ENCODE measurements at places on chromosomes 5 and 9.

DNA sequence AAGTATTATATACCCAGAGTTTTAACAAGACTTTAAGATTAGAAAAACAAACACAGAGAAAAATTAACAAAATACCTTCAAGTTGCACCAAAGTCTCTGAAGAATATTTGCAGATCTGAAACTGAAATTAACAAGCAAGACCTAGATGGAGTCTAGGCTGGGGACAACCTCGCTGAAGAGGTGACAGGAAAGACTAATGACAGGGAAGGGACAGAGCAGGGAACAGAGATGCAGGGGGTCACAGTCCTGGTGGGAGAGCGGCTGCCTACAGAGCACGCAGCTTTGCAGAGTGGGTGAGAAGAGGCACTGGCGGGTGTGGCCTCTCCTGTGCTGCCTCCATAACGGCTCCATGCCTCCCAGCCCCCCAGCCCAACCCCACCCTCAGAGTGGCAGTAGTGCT is 13.5 kb downstream of the RETREG1 start:
- no peak for DNase-seq

- no peak for DNase-seq
Observed at GRCh38 chr5:60503771-60504170, 196.2 kb downstream of the DEPDC1B start.

- DNase-seq: no peak
Observed at GRCh38 chr9:81132318-81132717, 557.0 kb downstream of the TLE1 start.

- DNase-seq: no peak
Observed at GRCh38 chr5:130884023-130884422, 281.0 kb downstream of the HINT1 start.

DNA sequence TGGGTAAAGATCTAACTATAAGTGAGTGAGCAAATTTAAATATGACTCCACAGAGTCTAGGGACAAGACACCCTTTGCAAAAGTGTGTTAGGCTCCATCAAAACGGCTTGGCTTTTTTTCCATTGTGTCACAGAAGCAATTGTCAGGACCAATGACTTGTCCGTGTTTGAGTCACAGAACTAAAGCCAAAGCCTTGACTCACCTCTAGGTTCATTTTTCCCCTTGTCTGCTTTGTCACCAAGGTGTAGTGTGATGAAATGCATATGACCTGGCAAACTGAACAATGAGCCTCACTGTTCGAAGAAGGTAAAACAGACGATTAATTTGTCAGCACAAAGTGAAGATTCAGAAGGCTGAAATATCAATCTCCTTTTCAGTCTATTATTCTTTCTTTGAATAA is 331.0 kb downstream of the GLIS3 start:
- DNase-seq: no peak

- DNase-seq: no peak
Observed at GRCh38 chr9:5851445-5851844, 18.5 kb upstream of the ERMP1 start.

DNA sequence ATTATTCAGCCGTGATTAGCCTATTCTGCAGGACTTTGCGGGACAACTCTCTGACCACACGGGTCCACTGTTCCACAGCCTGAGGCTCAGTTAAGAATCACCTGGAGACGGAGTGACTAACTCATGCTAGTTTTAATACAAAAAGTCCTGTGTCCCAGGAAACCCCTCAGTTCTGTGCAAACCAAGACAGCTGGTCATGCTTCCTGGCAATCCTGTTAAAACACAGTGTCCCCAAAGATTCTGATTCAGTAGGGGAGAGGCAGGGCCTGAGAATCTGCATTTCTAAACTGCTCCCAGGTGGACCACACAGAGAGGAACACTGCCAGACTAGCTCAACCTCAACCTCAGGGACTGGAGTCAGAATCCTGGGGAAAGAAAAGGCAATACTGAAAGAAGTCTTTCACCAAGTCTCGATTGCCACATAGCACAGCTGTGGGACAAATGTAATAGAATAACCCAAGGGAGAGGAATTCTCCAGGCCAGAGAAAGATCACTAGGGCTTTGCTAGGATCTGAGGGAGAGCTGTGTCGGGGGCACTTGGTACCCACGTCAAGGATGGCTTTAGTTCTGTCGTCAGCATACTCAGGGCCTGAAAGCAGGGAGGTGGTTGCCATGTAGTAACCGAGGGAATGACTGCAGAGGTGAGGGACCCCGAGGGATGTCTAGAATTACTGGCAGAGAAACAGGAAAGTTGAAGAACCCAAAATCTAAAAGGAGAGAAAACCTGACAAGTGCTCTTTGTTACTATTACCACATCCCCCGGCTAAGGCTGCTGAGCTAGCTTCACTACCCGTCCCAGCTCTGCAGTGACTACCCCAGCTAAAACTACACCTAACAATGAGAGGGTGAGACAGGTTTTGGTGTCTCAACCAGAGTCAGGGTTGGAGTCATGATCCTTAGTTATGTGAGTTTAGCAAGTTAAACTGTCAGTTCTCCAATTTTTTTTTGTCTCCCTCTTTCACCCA is 8.6 kb downstream of the SUSD1 start:
- DNase-seq: no peak

DNA sequence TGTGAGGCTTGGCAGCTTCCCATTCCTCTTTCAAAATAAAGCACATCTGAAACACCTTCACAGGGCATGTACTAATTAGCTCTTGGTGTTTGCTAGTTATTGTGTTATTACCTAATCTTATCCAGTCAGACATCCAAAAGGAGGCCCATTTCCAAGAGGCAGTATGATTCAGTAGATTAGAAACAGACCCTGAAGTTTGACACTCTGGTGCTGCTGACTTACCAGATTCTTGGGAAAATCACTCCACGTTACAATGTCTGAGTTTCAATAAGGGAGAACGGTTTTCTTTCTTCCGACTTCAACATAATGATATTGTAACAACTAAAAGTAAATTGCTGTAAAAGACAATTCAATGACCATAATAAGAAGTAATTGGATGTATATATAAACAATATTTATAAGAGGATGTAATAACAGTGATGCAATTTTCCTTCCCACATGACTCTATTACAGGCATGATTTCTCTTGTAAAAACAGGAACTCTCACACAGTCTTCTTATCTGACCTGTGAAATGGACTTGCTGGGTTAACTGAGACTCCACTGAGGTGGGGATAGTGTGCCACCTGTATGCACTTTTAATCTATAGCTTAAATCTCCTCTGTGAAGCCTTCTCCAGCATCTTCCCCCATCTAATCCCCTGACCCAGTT is 181.3 kb upstream of the ELL2 start:
- no peak for DNase-seq

DNA sequence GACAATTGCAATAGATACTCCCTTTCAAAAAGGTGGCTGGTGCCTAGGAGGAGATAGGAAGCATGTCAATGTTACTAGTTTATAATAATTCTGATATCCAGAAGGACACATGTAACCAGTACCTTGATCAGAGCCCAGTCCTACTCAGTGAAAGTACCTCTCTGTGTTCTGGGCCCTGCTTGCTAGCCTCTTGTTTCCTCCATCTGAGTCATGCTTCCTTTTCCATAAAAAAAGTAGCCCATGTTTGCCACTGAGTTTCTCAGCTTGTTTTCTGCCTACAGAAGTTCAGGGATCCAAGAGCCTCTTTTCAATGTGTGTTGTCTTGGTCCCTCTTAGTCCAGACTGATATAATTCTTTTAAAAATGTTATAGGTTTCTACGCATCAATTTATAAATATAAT is 149.0 kb downstream of the SSBP2 start:
- DNase-seq: peak; percentile 14

DNA sequence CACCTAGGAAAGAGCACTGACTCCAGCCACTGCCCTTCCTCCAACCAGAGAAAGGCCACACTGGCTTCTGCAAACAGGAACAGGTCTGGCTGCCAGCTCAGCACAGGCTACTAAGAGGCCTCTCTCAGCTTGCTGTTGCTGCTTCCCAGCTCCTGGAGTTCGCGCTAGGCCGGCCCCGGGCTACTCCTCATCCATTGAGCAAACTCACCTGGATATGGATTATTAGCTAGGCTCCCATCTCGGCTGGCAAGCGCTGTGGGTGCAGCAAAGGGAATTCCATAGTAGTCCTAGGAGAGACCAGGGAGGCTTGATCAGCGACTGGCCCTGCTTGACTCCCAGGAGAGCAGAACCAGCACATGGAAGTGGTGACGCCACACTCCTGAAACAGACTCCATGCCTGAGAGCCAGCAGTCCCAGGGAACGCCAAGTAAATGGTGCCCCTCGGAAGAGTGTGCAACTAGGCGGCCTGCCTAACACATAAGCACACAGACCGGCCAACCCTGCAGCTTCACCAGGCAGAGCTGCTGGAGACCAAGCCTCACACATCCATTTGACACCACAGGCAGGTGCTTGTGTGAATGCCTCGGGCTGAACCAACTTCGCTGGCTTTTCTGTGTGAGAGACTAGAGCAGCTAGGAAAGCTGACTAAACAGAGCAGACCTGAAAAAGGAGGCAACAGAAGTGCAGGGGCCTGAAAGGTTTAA is 107.2 kb downstream of the UBE2R2 start:
- DNase-seq: peak; percentile 11

DNA sequence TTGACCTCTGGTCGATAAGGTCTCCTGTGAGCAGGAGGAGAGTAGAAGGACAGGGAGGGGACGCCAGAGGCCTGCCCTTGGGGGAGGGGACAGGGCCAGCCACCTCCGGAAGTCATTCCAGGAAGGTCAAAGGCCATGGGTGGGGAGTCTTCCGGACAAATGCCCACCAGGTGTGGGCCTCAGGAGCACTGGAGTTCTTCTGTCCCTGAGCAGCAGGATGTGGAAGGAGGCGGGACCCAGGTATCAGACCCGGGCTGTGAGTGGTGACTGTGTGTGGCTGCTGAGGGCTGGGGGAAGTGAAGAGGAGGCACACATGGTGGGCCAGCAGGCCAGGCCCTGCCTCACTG is 13.9 kb downstream of the FGF18 start:
- no peak for DNase-seq
